Activated naive CD8-positive, alpha-beta T cell treated with anti-CD3 and anti-CD28 coated beads, Interleukin-2, amount 50 U/mL, for 24 hours (primary cell): ENCODE measurements at places on chromosomes 5 and 9.

- DNase-seq = no peak
Measured at GRCh38 chr5:6746244-6746643, 33.0 kb downstream of the TENT4A start.

GRCh38 chr9:5112109-5112592 is 73.3 kb downstream of the INSL6 start:
- DNase-seq = no peak

DNA sequence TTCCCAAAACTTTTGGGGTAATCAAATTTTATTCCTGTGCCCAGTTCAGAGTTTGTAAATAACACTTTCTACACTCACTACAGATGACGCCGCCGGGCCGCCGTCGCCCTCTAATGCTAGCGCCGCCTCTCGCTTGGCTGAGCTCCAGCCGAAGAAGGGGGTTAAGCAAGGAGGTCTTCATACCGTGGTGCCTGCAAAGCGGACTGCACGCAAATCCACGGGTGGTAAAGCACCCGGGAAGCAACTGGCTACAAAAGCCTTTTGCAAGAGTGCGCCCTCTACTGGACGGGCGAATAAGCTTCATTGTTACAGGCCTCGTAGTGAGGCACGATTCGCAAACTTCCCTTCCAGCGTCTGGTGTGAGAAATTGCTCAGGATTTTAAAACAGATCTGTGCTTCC is 280.4 kb downstream of the MEF2C start:
- peak; percentile 24 for DNase-seq

DNA sequence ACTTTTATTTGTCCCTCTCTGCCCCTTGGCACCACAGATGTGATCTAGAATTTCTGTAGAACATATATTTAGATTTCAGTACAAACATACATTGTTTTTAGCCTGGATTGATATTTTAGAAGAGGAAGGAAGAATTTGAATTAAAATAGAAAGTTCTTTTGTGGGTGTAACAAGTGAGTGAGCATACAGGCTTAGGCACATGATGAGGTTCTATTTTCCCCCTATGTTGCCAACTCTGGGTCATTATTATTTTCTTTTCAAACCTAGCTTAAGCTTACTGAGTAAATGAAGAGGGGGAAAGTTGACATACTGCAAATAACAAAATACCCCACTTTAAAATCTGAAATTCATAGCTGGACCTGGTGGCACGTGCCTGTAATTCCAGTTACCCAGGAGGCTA is 102.9 kb downstream of the GCNT1 start:
- DNase-seq = no peak

DNA sequence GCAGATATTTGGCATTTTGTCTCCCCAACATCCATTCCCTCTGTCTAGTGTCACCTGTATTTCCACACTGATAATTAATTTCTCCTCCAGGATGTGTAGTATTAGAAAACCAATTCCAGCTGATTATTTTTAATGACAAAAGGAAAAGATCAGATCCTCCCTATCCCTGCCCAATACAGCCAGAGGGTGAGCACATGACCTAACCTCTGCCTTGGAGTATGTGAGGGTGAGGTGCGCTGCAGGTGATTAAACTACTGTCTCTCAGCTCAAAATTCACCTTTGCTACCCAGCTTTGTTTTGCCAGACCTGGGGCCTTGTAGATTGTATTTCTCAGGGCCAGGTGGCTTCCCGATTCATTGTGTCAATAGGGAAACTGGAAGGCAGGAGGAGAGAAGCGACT is 402.1 kb downstream of the PRELID2 start:
- DNase-seq = no peak

- no peak for DNase-seq
Measured at GRCh38 chr9:126625329-126626126, 11.8 kb downstream of the LMX1B start.

DNA sequence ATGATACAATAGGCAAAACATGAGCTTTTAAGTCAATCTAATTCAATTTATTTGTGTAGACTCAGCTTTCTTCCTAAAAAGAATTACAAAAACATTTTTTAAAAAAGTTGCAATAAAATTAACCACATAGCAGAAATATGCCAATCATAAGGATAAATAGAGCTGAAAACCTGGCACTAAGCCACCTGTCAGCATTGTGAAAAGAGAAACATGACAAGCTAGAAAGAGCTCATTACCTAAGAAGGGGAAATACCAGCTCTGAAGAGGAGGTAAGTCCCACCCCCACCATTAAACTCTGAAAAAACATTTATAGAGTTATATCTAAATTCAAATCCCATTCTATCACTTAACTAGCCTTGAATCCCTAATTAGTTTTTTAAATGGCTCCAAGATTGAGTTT is 372.9 kb downstream of the OSTF1 start:
- DNase-seq = no peak

DNA sequence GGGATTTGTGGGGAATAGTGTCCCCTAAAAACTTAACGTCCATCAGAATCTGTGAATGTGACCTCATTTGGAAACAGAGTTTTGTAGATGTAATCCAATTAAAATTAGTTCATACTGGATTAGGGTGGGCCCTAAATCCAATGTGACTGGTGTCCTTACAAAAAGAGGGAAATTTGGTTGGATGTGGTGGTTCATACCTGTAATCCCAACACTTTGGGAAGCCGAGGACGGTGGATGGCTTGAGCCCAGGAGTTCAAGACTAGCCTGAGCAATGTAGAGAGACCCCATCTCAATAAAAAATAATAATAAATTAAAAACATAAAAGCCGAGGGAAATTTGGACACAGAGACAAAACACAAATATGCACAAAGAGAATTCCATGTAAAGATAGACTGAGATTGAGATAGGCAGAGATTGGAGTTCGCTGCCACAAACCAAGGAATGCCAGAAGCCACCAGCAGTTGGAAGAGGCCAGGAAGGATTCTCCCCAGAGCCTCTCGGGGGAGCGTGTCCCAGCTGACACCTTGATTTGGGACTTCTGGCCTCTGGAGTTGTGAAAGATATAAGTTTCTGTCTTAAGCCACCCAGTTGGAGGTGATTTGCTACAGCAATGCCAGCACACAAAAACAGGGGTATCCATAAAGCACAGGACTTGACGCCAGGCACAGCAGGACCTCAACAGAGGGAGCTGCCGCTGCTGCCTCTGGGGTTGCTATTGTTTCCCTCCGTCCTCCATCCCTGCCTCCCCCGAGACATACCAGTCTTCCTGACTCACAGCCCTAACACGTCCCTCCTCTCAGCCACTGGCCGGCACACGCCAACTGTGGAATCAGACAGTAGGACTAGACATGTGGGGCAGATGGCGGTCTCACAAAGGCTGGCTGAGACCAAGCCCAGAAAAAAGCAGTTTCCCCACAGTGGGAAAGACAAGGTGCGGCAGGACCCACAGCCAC is 73.8 kb upstream of the IL17B start:
- DNase-seq = no peak

GRCh38 chr5:169577951-169578350 is 5.6 kb upstream of the SPDL1 start:
- no peak for DNase-seq

DNA sequence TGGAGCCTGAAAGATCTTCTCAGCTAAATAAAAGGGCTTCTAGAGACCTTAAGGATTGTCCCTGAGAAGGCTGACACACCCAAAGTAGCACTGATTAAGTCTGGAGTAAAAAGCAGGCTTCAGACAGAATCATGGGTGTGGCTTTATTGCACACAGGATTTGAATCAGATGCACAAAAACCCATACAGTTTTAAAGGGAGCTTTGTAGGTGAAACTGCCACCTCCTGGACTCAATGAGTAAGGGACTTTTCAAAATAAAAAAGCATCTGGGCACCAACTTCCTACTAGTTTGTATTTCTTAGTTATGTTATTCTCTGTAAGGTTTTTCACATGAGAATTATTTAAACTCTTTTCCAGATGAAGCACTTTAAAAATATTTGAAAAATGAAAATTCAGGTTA is 129.4 kb downstream of the EDIL3 start:
- no peak for DNase-seq

GRCh38 chr5:175573493-175574269 is 84.2 kb upstream of the HRH2 start:
- no peak for DNase-seq

DNA sequence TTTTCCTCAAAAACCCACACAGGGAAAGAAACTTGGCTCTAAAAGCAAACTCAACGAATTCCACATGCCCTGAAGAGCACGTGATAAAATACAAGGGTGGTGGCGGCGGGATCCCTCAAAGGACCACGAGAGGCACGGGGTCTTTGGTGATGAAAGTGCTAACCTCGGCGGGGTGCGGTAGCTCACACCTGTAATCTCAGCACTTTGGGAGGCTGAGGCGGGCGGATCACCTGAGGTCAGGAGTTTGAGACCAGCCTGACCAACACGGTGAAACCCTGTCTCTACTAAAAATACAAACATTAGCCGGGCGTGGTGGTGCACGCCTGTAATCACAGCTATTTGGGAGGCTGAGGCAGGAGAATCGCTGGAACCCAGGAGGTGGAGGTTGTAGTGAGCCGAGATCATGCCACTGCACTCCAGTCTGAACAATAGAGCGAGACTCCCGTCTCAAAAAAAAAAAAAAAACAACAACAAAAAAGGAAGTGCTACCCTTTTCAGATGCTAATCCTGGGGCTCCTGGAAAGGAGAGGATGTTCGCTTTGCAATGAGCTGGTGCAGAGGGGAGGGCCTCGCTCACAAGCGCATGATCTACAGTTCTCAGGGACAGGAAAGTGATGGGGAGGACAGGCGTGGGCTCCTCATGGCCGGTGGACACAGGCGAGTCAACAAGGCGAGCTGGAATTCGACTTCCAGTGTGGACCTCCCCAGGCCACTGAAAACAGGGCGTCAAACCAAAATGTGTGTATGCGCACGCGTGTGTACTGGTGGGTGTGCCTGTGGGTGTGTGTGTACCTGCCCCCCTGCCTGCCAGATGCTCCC is 54.1 kb downstream of the USP20 start:
- DNase-seq = peak; percentile 56

GRCh38 chr5:60636001-60636400 is 64.0 kb downstream of the DEPDC1B start:
- DNase-seq = no peak

DNA sequence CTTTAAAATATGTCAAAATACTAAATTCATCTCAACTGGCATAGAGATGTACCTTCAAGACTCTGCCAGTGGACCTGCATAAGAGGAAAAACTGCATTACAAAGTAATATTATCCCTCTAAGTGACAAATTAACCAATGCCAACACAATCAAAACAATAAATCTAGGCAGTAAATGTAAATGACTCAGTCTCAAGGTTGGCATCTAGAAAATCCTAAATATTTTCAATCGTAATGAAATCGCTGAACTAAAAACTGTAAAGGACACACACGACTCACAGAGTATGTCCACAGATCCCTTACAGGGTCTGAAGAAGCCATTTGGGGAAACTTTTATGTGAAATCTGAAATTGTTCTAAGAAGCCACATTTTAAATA is 31.2 kb downstream of the ERMP1 start:
- DNase-seq = no peak

GRCh38 chr5:21154526-21154925 is 1166.5 kb upstream of the CDH18 start:
- no peak for DNase-seq

GRCh38 chr5:3347741-3348140 is 247.9 kb upstream of the IRX1 start:
- DNase-seq = no peak

DNA sequence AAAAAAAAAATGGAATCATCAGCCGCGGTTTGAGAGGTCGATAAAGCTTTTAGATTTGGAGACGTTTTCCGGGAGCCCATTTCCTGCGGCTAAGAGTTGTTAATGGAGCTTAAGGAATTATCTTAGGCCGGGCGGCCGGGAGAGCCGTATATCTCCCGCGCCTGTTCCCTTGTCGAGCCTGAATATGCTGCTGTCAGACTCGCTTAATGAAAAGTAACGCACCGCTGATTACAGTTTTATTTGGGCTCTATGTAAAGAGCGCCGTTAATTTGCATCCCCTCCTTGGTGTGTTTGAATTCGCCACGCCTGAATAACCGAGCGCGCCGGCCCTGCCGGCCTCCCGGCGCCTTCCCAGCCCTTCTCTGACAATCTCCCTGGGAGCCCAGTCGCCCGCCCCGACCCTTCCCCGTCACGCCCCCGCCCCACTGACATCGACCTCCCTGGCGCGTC is 7.9 kb downstream of the IRX4 start:
- DNase-seq = no peak

- DNase-seq = no peak
Measured at GRCh38 chr9:30140407-30140806, 2244.0 kb upstream of the ACO1 start.

DNA sequence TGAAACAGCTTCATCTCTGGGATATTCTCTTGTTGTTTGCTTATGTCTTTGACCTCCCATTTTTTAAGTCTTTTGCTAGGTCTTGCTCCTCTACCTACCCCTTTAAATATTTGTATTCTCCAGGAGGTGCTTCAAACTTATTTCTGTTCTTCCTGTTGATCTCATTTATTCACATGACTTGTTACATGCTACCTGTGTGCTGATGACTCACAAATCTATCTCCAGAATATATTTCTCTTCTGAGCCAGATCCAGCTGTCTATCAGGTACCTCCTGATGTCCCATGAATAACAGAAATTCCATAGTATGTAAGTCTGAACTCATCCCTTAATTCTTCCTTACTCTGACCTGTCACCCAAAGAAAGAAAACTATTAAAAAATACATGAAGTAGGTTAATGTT is 11.0 kb downstream of the NIPBL start:
- DNase-seq = no peak

- peak; percentile 37 for DNase-seq
Measured at GRCh38 chr9:5626727-5627634, 1.9 kb upstream of the RIC1 start.

DNA sequence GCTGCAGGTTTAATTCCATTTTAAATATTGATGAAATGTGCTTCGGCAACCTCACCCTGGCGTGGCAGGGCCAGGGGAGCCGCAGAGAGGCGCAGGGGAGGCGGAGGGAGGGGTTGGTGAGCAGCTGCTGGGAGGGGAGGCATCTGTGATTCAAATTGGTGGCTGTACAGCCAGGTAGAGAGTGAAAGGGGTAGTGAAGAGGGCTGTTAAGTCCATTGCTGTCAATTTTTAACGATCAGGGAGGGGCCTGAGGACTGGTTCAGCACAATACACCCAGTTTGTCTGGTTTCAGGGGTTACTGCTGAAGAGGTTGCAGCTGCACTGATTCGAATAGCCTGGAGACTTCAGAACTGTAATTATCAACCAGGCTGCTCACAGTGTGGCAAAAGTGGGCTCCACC is 31.3 kb downstream of the LHX6 start:
- DNase-seq = no peak

- no peak for DNase-seq
Measured at GRCh38 chr9:120045011-120045410, 535.0 kb downstream of the CDK5RAP2 start.

- no peak for DNase-seq
Measured at GRCh38 chr5:73757416-73757815, 131.4 kb downstream of the ARHGEF28 start.

DNA sequence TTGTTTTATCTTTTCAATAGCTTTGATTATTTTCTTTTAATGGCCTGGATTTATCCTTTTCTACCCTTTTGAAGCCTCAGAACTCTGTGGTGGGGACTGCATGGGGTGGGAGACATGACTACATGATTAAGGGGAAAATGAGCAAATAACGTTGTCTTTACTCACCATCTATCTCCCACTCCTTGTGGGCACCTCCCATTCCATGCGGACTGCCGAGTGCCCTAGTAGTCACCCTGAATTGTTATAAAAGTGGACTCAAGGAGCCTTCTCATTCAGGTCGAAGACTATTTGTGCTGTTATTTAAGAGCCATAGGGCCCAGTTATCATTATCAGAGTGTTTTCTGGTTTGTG is 281.8 kb downstream of the MLLT3 start:
- DNase-seq = no peak

GRCh38 chr5:133050521-133050920 is 1.3 kb upstream of the HSPA4 start:
- DNase-seq = no peak
